CD4-positive, CD25-positive, alpha-beta regulatory T cell (primary cell): ENCODE measurements at places on chromosomes 7 and 10.
A peak's percentile ranks its signal among the peaks of the same experiment; 100 is the strongest.

- H3K4me3 ChIP-seq: peak overlapping the region; percentile 89
- peaks cover 35% of the 10 kb centered on the region for H3K4me1 ChIP-seq
- peak overlapping the region; percentile 81 for H3K27ac ChIP-seq
- no peaks in the 10 kb centered on the region for H3K27me3 ChIP-seq
- H3K36me3 ChIP-seq: no peaks in the 10 kb centered on the region
- DNase-seq: no peak
These were observed 4.9 kb upstream of the MTPN start for GRCh38 chr7:135981958-135982646.

DNA sequence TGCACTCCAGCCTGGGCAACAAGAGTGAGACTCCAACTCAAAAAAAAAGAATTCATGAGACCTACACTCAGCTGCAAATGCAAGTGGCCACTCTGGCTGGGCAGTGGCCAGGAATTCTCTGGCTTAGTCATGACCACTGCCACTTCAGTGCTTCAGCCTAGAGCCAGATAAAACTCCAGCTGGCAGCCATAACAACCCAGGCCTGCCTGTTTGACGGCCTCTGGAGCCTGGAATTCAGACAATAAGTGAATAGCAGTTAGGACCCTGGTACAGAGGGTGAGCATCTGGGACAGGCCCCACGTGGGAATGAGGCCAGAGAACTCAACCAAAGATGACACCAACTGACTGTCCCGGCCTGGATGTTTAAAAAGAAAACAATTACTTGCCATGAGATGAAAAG, 18.9 kb downstream of the RCC1L start:
- H3K4me3 ChIP-seq: no peak overlapping the region
- no peak overlapping the region for H3K27ac ChIP-seq
- no peaks in the 10 kb centered on the region for H3K4me1 ChIP-seq
- no peak for DNase-seq

DNA sequence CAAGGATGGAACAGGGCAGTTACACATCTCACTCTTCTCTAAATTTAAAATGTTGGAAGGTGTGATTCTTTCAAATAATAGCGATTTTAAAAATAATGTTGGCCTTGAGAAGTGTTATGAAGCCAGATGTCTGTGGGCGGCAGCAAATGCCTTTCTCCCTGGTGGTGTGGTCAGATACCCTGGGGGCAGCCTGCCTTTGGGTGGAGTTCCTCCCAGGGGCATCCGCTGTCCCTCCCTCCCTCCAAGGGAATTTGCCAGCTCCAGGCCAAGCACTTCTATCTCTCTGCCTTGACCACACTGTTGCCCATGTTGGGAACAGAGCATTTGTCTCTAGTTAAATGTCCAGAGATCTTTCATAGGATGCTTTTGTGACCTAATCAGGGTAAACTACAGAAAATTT, 121.4 kb downstream of the POU6F2 start:
- no peak overlapping the region for H3K4me3 ChIP-seq
- DNase-seq: no peak
- H3K36me3 ChIP-seq: no peaks in the 10 kb centered on the region
- no peaks in the 10 kb centered on the region for H3K27me3 ChIP-seq
- H3K27ac ChIP-seq: no peak overlapping the region

- H3K4me1 ChIP-seq: no peaks in the 10 kb centered on the region
- H3K36me3 ChIP-seq: no peaks in the 10 kb centered on the region
- H3K27me3 ChIP-seq: no peaks in the 10 kb centered on the region
- H3K4me3 ChIP-seq: no peak overlapping the region
These were observed 74.9 kb downstream of the HDAC9 start for GRCh38 chr7:18570441-18570840.

GRCh38 chr10:2980116-2980515, 87.2 kb upstream of the PFKP start:
- H3K27me3 ChIP-seq: peaks cover under 1% of the 10 kb centered on the region
- H3K4me1 ChIP-seq: no peaks in the 10 kb centered on the region
- H3K4me3 ChIP-seq: no peak overlapping the region
- no peaks in the 10 kb centered on the region for H3K36me3 ChIP-seq
- no peak for DNase-seq

- no peak overlapping the region for H3K27ac ChIP-seq
- no peaks in the 10 kb centered on the region for H3K36me3 ChIP-seq
- no peaks in the 10 kb centered on the region for H3K4me1 ChIP-seq
- H3K4me3 ChIP-seq: no peak overlapping the region
These were observed 59.9 kb upstream of the INPP5A start for GRCh38 chr10:132477398-132478340.

DNA sequence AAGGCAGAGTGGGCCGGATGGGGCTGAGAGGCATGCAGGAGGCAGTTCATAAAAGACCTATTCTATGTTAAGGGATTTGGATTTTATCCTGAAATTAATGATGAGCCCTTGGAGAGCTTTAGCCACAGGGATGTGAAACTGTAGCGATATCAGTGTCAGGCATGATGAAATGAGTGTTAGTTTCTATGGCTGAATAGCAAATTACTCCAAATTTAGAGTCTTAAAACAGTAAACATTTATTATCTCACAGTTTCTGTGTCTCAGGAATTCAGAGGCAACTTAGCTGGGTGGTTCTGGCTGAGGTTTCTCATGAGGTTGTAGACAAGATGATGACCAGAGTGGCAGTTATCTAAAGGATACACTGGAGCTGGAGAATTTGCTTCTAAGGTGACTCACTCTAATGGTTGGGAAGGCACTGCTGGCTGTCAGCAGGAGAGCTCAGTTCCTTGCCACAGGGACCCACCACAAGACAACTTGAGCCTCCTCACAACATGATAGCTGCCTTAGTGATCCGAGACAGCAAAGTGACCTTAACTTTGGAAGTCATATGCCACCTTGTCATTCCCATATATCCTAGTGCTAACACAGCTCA, 36.7 kb upstream of the SFTPD start:
- no peak overlapping the region for H3K4me3 ChIP-seq
- peaks cover 7% of the 10 kb centered on the region for H3K4me1 ChIP-seq
- DNase-seq: no peak
- peaks cover 10% of the 10 kb centered on the region for H3K27me3 ChIP-seq
- no peaks in the 10 kb centered on the region for H3K36me3 ChIP-seq

- no peaks in the 10 kb centered on the region for H3K27me3 ChIP-seq
- no peak overlapping the region for H3K4me3 ChIP-seq
- no peak for DNase-seq
- H3K4me1 ChIP-seq: no peaks in the 10 kb centered on the region
These were observed 58.0 kb downstream of the GNAT3 start for GRCh38 chr7:80453699-80454340.

DNA sequence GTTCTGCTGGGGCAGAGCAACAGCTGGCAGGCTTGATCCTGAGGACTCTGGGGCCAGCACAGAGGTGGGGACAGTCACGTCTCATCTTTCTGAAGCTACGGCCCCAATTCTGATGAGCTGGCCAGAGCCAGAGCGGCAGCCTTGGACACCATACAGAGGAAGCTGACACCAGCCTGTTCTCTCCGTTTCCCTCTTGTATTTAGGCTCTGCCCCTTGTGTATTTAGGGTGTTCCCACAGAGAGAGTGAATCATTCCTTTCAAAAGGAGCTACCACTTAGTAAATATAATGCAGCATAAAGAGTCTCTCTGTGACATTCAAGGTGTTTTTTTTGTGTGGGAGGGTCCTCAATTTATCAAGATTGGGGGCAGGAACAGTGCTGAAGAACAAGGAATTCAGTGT, 109.2 kb downstream of the ZNF248 start:
- no peak for DNase-seq
- H3K4me3 ChIP-seq: no peak overlapping the region
- H3K4me1 ChIP-seq: no peaks in the 10 kb centered on the region

DNA sequence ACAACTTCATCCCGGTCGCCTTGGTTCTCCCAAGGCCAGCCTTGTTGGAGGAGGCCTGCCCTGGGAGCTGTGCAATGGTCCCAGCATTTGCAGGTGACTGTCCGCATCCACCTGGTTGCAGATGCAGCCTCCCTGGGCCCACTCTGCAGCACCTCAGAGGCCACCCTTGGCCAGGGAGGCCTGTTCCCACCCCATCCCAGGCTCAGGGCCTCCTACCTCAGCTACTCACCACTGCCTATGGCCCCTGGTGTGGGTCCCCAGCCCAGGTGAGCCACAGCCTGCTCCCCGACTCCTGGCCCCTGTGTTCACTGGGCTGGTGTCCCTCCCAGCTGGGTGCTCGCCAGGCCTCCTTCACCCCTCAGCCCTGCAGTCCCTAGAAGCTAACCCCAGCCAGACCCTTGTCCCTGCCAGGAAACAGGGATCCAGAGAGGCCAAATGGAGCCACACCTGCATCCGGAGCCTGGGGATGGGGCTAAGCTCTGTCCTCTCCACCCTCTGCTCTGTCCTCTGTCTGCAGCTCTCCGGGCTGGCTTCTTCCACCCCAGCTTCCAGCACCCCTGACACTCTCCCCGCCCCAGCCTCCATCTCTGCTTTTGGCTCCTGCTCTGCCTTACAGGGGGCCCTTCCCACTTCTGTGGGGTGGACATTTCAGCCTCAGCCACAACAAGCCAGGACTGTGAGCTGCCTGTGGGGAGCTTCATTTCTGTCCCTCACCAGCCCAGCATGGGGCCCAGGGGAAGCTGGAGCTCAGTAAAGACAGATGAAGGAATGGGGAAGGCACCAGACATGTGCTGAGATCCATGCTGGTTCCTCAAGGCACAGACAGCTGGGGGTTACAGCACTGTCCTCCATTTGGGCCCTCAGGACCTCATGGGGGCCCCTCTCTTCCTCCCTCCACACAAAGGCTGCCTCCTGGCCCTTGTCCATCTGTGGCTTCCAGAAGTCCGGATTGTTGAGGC, 35.6 kb upstream of the ANTXRL start:
- H3K4me1 ChIP-seq: no peaks in the 10 kb centered on the region
- H3K27ac ChIP-seq: no peak overlapping the region
- H3K4me3 ChIP-seq: no peak overlapping the region
- H3K36me3 ChIP-seq: peaks cover 73% of the 10 kb centered on the region
- no peaks in the 10 kb centered on the region for H3K27me3 ChIP-seq
- no peak for DNase-seq

DNA sequence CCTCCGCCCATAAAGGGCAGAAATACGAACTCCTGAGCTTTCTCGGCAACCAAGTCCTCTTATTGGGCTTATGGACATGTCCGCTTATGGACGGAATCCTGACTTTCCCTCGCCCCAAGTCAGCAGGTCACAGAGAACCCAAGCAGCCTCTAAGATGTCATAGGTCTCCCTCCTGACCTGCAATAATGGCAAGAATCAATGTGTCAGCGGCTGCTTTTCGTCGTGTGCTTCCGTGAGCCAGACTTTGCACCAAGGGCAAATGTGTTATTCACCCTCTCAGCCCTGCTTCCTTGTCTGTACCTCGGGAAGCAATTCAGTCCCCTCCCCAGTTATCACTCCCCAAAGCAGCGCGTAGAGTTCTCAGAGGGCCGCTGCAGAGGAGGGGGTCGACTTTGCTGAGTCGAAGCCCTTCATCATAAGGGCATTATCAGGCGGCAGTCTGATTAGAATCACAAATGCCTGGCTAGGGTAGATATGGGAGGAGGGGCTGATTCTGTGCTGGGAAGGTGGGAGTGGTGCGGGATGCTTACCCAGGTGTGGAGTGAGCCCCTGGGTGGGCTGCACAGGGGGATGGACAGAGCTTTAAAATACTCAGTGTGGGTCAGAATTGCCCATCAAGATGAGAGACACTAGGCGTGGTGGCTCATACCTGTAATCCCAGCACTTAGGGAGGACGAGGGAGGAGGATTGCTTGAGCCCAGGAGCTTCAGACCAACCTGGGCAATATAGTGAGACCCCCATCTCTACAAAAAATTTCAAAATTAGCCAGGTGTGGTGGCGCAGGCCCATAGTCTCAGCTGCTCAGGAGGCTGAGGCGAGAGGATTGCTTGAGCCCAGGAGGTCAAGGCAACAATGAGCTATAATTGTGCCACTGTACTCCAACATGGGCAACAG, 36.0 kb downstream of the COL26A1 start:
- H3K27me3 ChIP-seq: no peaks in the 10 kb centered on the region
- no peaks in the 10 kb centered on the region for H3K4me1 ChIP-seq
- no peak overlapping the region for H3K4me3 ChIP-seq
- no peaks in the 10 kb centered on the region for H3K36me3 ChIP-seq
- DNase-seq: no peak
- H3K27ac ChIP-seq: no peak overlapping the region

GRCh38 chr7:16702441-16702840, 51.1 kb upstream of the TSPAN13 start:
- H3K27ac ChIP-seq: no peak overlapping the region
- H3K4me1 ChIP-seq: no peaks in the 10 kb centered on the region
- no peak for DNase-seq
- H3K4me3 ChIP-seq: no peak overlapping the region

DNA sequence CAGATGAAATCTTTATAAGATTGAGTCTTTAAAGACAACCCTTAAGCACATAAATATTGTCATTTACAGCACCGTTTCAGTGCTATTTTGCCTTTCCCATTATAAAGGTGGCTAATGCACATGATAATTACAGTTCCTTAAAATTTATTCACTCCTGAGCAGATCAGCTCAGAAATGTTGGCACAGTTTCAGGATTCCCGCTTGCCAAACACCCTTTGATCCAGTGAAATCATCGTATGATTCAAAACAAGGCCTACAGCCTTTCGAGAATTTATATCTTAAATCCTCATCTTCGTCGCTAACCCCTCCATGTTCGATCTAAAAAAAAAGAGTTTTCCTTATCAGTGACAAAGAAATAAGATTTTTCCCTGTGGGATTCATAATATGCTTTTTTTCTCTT, 14.1 kb upstream of the SOSTDC1 start:
- no peaks in the 10 kb centered on the region for H3K4me1 ChIP-seq
- no peaks in the 10 kb centered on the region for H3K36me3 ChIP-seq
- no peak for DNase-seq
- no peak overlapping the region for H3K27ac ChIP-seq
- no peaks in the 10 kb centered on the region for H3K27me3 ChIP-seq

DNA sequence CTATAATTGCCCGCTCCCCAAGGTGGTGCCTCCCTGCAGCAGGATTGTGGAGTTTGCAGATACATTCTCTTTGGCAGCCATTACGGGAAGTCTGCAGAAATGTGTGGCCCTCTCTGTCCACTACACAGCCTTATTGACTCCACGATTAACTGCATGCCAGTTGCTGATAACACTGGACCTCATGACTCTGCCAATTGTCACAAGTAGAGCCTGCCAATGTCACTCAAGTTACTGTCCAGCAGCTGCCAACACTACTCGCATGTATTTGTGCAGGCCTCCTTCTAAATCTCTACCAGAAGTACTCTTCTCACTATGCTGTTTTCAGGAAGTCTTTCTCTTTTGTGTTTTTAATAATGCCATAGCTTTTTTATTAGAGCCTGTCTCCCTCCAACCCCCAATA, 128.8 kb downstream of the PPP1R3A start:
- DNase-seq: no peak
- H3K27ac ChIP-seq: no peak overlapping the region
- no peaks in the 10 kb centered on the region for H3K27me3 ChIP-seq
- no peaks in the 10 kb centered on the region for H3K36me3 ChIP-seq

GRCh38 chr10:91908337-91909116, 759 bp downstream of the FGFBP3 start:
- no peaks in the 10 kb centered on the region for H3K36me3 ChIP-seq
- H3K4me3 ChIP-seq: peak overlapping the region; percentile 87
- peak; percentile 77 for DNase-seq

GRCh38 chr10:19908991-19909696, 92.9 kb downstream of the PLXDC2 start:
- H3K27ac ChIP-seq: no peak overlapping the region
- H3K36me3 ChIP-seq: no peaks in the 10 kb centered on the region
- no peak overlapping the region for H3K4me3 ChIP-seq
- no peak for DNase-seq
- H3K27me3 ChIP-seq: no peaks in the 10 kb centered on the region

- peaks cover 75% of the 10 kb centered on the region for H3K36me3 ChIP-seq
- H3K4me3 ChIP-seq: no peak overlapping the region
- no peak overlapping the region for H3K27ac ChIP-seq
These were observed 83.6 kb downstream of the KMT2E start for GRCh38 chr7:105097619-105098018.

GRCh38 chr10:125551247-125551646, 131.7 kb downstream of the TEX36 start:
- H3K4me3 ChIP-seq: no peak overlapping the region
- no peak overlapping the region for H3K27ac ChIP-seq
- no peaks in the 10 kb centered on the region for H3K36me3 ChIP-seq
- H3K27me3 ChIP-seq: no peaks in the 10 kb centered on the region
- no peak for DNase-seq
